Pancreas (tissue), 10 donors: ENCODE measurements at places on chromosomes 13 and 19. TPM values are rescaled to one million over a fixed set of nuclear protein-coding genes. Genes with fewer than 3 reads are reported as not detected.

- H3K4me1 ChIP-seq, result peaks cover 25% of the 10 kb centered on the region
- no peak overlapping the region for H3K27ac ChIP-seq
- no peaks in the 10 kb centered on the region for H3K27me3 ChIP-seq
- no peaks in the 10 kb centered on the region for H3K36me3 ChIP-seq
Measured at GRCh38 chr19:6238256-6238642, 41.5 kb downstream of the MLLT1 start.

DNA sequence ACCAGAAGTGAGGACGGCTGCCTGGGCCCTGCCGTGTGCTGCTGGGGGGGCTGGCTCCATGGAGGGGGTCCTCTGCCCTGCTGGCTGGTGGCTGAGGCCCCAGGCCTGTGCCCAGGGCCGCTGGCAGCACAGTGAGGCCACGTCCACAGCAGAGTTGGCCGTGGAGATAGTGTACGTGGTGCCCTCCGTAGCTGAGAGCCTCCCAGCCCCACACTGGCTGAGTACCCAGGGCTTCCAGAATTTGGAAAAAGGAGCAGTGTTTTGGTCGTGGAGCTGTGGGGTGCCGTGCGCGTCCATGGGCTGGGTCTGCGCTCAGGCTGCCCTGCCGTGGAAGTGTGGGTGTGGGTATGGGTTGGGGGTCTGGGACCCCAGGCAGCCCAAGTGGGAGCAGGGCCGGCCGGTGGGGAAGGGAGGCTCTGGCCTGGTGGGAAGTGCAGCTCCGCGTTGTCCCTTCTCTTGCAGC, 5.9 kb downstream of the PTBP1 start:
- no peak for DNase-seq
- peaks cover 30% of the 10 kb centered on the region for H3K4me1 ChIP-seq
- H3K27me3 ChIP-seq, result no peaks in the 10 kb centered on the region
- H3K4me3 ChIP-seq, result peak overlapping the region; percentile 17
- H3K36me3 ChIP-seq, result peaks cover 44% of the 10 kb centered on the region
- H3K27ac ChIP-seq, result no peak overlapping the region

GRCh38 chr19:43596842-43597461, 557 bp downstream of the ZNF576 start:
- H3K27ac ChIP-seq, result peak overlapping the region; percentile 96
- H3K4me3 ChIP-seq, result peak overlapping the region; percentile 55
- H3K27me3 ChIP-seq, result no peaks in the 10 kb centered on the region

DNA sequence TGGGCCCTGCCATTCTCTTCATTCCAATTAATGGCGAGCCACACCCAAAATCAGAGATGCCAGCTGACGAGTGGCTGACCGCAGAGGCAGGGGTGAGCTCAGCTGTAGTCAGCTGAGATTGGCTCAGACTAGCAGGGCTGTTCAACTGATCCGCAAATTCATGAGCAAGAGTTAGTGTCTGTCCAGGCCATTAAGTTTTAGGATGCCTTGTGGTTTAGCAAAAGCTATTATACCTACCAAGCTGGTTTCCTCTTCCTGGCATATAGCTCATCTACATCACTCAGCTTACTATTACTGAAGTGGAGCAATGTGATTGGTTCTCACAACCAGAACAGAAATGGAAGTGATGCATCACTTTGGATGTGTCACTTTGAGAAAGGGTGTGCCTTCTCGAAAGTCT, 148.7 kb downstream of the NALCN start:
- no peaks in the 10 kb centered on the region for H3K36me3 ChIP-seq
- H3K4me1 ChIP-seq, result no peaks in the 10 kb centered on the region
- H3K4me3 ChIP-seq, result no peak overlapping the region

The HDGFL2 gene
- polyA plus RNA-seq, result 32.8 TPM

The OVOL3 gene
- not detected for polyA plus RNA-seq

The PRR36 gene
- 2.8 TPM for polyA plus RNA-seq

The NCCRP1 gene
- polyA plus RNA-seq, result 0.96 TPM
